ENCODE measurements at places on chromosomes 2 and 18.

DNA sequence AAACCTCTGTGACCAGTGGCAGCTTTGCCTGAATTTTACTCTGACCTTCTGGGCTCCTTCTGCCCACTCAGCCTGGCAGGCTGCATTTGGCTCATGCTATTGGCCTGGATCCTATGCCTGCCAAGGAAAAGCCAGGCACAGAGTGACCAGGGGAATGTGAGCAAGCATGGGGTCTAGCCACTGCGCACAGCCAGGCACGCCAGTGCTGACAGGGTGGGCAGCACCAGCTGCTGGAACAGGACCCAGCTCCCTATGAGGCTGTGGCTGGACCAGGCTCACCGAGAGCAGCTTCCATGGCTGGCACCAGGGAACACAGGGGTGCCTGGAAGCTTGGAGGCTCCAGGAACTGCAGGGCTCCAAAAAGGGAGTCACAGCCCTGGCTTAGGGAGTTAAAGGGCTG, 311.5 kb upstream of the SYT4 start:
- no peak for DNase-seq

DNA sequence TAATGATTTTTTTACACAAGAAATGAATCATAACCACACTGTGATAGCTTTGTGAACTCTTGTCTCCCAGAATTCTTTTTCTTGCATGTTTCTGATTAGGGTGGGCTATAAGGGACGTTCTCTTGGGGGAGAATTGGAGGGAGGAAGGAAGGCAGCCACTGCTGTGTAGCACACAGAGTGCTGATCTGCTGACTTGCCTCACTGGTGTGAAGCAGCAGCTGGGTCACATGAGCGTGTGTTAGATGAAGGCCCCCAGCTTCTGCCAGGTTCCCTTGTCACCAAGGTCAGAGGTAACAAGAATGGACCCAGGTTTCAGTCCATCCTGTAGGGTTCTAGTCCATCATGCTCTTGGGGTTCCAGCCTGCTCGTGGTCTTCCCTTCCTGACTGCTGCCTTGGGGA, 107.4 kb upstream of the GLI2 start:
- DNase-seq = no peak

DNA sequence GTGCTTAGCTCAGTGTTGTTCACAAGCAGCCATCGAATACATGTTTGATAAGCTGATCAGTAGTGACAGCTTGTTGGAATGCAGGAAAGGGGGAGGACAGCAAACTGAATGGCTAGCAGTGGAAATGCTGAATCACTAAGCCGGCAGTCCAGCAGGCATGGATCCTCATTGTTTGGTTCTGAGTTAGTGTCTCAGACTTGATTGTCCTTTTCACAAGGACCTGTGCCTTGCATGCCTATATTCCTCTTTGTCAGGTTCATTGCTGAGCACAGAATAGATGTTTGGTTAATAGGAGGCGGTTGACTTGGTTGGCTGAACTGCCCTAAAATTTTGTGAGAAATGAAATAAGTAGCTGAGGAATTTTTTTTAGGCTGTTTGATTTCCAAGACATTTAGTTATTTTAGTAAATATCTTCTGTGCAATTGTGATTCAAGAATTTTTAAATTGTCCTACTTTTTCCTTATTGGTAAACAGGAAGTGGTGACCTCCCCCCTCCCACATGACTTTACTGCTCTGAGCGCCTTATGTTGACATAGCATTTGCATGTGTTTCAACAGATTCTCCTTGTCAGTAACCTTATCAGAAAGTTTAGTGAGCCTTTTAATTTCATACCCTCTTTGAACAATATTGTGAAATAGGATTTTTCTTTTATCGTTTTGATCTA, 21.4 kb upstream of the STON1 start:
- DNase-seq = no peak

GRCh38 chr18:45687621-45688020, 36.4 kb upstream of the SLC14A1 start:
- no peak for DNase-seq

- no peak for DNase-seq
These were observed 9.9 kb upstream of the EDAR start for GRCh38 chr2:108998911-108999310.

DNA sequence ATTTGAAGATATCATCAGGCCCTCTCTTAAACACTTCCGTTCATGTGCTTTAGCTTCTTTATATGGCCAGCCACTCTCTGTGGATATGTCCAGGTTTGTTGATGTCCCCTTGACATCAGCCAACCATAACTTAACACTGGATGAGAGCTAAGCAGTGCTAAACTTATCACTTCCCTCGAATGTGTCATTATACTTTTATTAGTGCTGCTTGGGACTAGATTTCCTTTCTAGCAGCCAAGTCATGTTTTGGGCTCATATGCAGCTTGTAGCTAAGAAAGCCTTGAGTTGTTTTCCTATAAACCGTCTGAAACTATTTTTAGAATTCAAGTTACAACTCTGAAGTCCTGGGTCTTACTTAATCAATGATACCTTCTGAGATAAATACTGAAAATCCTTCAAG, 144.8 kb upstream of the TNP1 start:
- no peak for DNase-seq

Measured in activated T-cell treated with anti-CD3 and anti-CD28 coated beads for 48 hours (primary cell).